ENCODE measurements at places on chromosomes 2 and 18.

GRCh38 chr2:58268685-58269084 lies 27.6 kb upstream of the FANCL start:
- DNase-seq = no peak

- DNase-seq = no peak
Measured at GRCh38 chr18:79373736-79374135, 22.0 kb upstream of the NFATC1 start.

GRCh38 chr2:137207030-137207429 lies 441.7 kb downstream of the THSD7B start:
- DNase-seq = no peak

DNA sequence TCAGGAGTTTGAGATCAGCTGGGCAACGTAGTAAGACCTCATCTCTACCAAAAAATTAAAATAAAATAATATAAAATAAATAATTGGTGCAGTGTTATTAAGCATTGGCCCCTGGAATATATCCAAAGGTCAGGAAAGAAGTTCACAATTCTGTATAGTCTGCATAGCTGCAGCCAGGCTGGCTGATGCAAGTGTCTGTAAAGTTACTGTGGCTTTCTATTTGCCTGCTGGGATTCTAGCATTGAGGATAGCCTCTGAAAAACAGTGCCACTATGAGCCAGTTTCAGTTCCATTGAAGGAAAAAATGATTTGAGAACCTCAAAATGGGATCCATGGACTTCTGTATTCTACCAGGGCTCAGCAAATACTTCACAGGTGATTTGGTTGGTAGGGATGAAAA lies 208.6 kb downstream of the PARD3B start:
- DNase-seq = no peak

- DNase-seq = no peak
Measured at GRCh38 chr18:56314396-56314795, 324.0 kb downstream of the TXNL1 start.

DNA sequence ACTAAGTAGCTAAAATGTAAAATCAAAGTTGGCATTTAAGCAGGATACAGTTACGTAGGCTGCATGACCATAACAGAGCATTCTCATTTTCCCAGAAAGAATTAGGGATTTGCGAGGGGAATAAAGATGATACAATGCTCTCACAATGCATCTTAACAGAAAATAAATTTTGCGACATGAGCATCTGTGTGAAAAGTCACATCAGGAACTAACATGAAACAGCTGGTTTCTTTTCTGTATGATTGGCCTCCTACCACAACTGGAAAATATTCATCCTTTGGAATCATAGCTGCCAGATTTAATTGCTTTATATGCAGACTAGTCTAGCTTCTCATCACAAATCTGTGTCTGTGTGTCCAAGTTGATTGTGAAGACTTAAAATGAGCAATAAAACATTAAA lies 66.0 kb downstream of the KCTD18 start:
- DNase-seq = no peak

GRCh38 chr2:225184948-225185347 lies 142.7 kb upstream of the DOCK10 start:
- no peak for DNase-seq

- DNase-seq = no peak
Measured at GRCh38 chr2:191847764-191848163, 876 bp upstream of the CAVIN2 start.

GRCh38 chr2:106296182-106296815 lies 102.2 kb upstream of the UXS1 start:
- no peak for DNase-seq

DNA sequence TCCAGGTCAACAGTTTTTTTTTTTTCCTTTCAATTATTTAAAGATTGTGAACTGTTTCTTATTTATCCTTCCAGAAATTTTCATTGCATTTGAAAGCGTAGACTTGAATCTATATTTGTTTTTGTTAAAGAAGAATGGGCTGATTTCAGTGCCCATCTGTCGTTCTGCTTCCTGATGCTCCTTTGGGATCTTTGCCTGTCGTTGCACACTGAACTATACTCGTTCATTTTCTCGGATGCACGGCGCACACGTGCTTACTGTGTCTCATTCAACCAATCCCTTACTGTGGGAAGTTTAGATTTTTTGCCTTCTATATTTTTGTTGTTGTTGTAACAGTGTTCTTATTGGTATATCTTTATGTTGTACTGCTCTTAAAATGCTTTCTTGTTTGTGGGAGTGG lies 149.7 kb downstream of the VAPA start:
- no peak for DNase-seq

GRCh38 chr2:211688196-211688595 lies 850.4 kb downstream of the ERBB4 start:
- no peak for DNase-seq

GRCh38 chr2:201908901-201909300 lies 102.6 kb downstream of the CDK15 start:
- DNase-seq = no peak

DNA sequence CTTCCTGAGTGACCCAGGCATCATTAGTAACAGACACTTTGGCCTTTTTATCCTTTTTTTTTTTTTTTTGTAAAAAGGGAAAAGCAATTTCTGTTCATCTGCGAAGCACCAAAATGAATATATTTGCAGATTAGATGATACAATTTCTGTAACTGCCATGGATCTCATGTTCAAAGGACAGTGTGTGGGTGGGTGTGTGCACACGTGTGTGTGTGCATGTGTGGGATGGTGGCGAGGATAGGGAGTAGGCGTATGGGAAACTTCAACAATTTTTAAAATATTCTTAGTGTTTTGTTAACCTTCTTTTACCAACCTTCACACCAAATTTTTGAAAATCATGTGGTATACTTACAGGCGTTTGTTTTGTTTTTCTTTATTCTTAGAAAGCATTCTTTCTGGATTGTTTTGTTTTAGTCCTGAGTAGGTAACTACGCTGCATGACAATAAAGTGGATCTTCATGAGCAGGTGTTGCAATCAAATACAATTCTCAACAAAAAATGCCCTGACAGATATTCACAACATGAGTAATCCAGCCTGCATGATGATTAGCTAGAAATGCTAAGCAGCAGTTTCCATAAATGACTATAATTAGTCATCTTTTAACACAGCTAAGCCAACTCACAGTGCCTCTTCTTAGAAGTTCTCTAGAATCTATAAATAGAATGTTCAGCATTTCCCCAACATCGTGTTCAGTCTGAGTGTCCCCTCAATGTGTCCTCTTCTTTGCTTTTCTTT lies 53.5 kb upstream of the RMDN2 start:
- DNase-seq = no peak
